SW 1271 (cell line): ENCODE measurements at places on chromosomes 1 and 21.

GRCh38 chr1:26570287-26570686 lies 40.7 kb downstream of the RPS6KA1 start:
- no peak for DNase-seq

DNA sequence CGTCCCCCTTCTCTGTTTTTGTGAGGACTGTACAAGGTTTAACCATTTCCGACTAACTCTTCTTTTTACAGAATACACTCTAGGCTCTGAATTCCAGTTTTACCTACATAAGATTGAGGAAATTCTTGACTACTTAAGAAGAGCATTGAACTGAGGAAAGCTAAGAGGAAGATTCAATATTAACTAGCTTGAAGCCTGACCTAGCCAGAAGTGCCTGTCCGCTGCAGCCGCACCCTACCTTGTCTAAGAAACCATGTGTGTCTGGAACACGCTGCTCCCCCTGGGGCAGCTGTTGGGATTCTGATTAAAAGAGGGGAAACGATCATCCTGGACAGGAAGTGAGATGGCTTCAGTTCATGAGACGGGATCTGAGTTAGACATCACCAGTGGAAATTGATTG lies 28.9 kb downstream of the CA6 start:
- no peak for DNase-seq

DNA sequence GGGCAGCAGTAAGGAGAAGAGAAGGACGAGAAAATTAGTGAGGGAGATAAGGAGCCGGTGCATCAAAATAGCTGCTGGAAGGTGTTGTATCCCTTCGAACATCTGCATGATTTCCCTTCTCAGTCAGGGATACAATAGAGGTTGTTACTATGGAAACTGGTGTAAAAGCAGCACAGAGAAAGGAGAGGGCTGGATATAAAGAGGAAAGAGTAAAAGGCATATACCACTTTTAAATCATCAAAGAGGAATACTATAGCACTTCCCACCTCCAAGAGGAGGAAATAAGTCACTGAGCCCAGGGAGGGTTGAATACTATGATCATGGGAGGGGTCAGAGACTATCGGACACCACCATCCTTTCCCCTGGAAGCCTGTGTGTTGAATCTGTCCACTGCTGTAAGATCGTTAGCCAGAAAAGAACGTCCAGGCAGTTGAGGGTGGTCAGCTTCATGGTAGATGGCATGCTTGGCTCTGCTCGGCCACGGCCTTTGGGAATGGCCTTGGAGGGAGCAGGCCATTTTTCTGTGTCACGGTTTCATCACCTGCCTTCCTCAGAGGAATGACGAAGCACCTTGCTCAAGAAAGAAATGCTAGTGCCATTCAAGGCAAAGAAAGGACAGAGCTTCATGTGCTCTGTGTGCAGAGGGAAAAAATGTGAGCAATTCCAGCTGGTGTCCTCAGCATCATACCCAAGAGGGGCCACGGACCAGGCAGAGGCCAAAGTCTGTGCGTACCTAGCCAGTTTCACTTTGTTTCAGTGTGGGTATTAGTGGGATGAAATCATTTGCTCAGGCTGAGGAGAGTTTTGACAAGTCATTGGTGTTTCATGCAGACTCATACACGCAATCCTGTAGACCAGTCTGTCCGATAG lies 64.2 kb downstream of the IRF2BP2 start:
- no peak for DNase-seq

GRCh38 chr1:102834688-102835320 lies 273.5 kb downstream of the COL11A1 start:
- no peak for DNase-seq

- no peak for DNase-seq
These were observed 28.5 kb downstream of the CAMK1G start for GRCh38 chr1:209611771-209612570.

GRCh38 chr1:51679435-51679834 lies 62.5 kb downstream of the OSBPL9 start:
- no peak for DNase-seq

DNA sequence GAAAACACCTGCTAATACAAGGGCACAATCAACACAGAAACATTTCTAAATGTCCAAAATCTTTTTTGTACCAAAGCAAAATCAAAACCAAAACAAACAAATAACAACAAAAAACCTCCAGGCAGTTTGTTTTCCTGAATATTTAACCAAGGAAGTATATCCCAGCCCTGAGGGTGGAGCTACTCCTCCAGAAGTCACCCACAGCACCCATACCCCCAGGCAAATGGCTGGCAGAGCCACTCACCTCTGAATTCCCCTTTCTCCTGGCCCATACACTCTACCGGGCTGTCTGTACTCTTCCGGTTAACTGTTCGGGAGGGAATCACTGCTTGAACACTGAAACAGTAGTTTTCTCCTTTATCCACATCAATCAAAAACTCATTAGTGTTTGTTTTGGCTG lies 9.5 kb downstream of the F3 start:
- no peak for DNase-seq

- no peak for DNase-seq
These were observed 192.4 kb downstream of the LRRIQ3 start for GRCh38 chr1:74005533-74005932.

- DNase-seq, result no peak
These were observed 21.7 kb downstream of the ASTN1 start for GRCh38 chr1:177142791-177143271.

GRCh38 chr21:42716074-42716473 lies 62.7 kb downstream of the PDE9A start:
- DNase-seq, result no peak

GRCh38 chr1:66253330-66253921 lies 280.5 kb upstream of the SGIP1 start:
- DNase-seq, result peak; percentile 50

GRCh38 chr1:24925963-24926362 lies 4.1 kb downstream of the RUNX3 start:
- DNase-seq, result no peak

GRCh38 chr21:25867061-25867460 lies 132.3 kb downstream of the GABPA start:
- no peak for DNase-seq

GRCh38 chr1:231248778-231249177 lies 7.8 kb downstream of the GNPAT start:
- DNase-seq, result no peak

- DNase-seq, result no peak
These were observed 15.3 kb downstream of the MFSD2A start for GRCh38 chr1:39970274-39970673.

DNA sequence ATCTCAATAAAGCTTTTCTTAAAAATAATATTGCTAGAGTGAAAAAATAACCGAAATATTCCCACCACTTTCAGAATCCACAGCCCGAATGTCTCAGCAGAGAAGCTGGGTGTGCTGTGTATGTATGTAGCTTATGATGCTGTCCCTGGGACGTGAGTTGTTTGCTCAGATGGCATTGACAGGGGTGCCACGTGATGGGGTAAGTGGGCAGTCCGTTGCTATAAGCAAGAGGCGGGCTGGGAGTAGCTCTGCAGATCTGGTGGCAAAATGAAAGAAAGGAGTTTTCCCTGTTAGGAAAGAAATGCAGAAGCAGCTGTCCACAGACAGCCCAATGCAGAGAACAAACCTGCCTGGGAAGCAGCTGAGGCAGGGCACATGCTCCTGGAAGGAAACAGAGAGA lies 3.8 kb upstream of the FAM20B start:
- no peak for DNase-seq

- DNase-seq, result no peak
These were observed 167.7 kb downstream of the ZSCAN20 start for GRCh38 chr1:33640114-33640660.

DNA sequence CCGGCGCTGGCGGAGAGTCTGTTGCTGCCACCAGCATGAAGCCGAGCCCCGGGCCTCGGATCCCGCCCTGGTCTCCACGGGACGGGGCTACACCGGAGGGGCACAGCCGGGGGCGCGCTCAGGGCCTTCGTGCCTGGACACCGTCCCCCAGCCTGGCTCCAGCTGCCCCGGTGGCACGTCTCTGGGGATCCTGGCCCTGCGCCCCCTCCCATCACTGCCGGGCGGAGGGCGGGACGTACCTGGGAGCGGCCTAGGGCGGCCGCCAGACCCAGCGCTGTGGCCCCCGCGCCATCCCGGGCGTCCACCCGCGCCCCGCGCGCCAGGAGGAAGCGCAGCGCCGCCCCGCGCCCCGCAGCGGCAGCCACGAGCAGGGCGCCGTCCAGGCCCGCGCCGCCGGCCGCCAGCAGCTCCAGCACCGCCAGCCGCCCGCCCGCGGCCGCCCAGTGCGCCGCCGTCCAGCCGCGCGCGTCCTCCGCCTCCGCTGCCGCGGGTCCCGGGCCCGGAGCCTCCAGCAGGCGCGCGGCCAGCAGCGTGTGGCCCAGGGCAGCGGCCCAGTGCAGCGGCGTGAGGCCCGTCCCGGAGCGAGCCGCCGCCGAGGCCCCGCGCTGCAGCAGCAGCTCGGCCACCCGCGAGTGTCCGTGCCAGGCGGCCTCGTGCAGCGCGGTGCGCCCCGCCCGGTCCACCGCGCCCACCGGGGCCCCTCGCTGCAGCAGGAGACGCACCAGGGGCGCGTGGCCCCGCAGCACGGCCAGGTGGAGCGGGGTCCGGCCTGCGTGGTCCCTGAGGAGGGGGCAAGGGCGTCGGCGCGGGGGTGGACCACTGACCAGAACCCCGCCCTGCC lies 1.0 kb downstream of the ANKRD65 start:
- no peak for DNase-seq

- DNase-seq, result peak; percentile 53
These were observed at the start of gene ENAH for GRCh38 chr1:225652729-225653462. Gene ENAH (minus strand): TSS chr1:225653123. CDS start chr1:225652690, 433 bp downstream.

GRCh38 chr1:150311762-150312161 lies 9.6 kb upstream of the PRPF3 start:
- DNase-seq, result no peak

GRCh38 chr1:72547412-72547811 lies 265.1 kb upstream of the NEGR1 start:
- DNase-seq, result no peak

GRCh38 chr1:213931836-213932235 lies 55.9 kb upstream of the PROX1 start:
- DNase-seq, result no peak

GRCh38 chr1:51415963-51416362 lies 85.6 kb upstream of the TTC39A start:
- DNase-seq, result no peak

DNA sequence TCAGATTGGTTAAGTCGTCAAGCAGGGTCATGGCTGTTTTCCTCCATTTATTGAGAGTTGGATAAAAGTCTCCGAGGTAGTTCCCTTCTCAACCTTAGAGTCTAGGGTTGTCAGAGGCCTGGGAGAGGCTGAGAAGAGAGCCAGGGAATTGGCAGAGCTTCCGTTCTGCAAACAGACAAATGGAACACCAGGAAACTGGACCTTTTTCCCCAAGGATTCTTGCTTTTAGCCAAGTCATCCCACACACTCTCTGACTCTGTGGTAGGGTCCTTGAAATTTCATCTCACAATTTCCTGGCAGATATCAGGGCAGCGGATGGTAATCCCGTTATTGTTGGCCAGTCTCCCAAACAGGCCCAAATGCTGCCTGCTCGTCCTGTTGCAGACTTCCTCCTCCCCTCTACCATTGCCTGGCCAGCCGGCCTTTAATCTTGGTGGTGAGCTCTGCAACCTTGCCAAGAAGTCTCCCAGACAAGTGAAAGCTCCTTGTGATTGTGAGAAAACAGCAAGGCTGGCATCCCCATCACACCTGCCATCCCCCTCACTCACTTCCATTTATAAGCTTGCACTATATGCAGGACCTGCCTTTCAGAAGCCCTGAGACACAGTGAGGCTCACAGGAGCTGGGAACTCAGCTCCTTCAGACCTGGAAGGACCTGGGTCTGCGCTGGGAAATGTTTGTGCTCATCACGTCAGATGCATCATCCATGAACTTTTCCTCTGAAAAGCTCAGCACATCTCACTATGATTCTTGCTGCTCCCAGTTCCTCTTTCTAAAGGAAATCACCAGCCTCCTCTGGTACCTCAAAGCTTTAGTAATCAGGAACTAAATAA lies 13.7 kb upstream of the SRP9 start:
- no peak for DNase-seq

DNA sequence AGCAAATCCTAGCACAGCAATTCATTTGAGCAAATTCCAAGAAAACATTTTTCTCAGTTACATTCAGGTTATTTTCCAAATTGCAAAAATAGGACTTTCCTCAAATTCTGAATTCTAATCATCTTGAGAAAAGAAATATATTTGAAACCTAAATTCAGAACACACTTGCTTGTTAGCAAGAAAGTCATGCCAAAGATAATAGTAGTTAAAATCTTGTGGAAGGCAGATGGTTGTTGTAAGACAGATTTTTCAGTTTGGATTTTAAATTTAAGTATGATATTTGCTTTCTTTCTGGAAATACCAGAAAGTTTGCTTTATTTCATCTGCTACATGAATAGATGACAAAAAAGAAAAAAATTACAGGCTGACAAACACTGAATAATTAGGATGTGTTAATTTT lies 29.1 kb downstream of the SNX7 start:
- DNase-seq, result no peak

DNA sequence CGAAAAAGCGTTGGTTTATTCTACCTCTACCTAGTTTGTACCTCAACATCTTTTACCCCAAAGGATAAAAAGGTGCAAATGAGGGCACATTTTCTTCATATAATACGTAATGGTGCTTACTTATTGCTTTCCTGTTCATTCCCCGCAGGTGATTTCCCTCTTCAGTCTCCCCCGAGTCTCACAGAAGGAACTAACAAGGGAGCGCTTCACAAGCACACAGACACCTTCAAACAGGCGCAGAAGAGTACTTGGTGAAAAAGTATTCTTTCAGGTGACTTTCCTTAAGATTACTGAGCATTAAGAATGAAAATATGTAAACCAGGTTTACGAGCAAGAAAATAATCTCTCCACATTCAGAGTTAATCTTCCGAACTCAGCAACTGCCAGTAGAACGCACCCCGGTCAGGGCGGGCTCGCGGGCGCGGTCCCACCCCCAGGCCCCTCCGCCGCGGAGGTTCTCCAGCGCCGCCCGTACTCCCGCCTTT lies 511 bp upstream of the RABGAP1L start:
- DNase-seq, result no peak

DNA sequence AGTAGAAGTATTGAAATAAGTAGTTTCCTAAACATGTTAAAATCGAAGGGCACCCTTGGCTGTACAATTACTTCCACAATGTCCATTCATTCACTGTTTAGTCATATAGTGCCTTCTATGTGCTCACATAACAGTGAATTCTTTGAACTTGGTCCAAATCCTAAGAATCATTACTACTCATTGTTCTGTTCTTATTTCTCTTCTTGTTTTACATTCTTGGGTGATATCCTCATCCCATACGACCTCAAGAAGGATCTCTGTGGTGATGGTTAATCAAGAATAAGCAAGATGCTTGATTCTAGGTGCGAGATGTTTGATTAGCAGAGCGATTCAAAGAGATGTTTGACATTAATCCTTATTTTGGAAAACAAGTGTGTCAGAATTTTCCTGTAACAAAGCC lies 667.4 kb upstream of the ZP4 start:
- no peak for DNase-seq
